Mesothelial cell of epicardium (in vitro differentiated cells): ENCODE measurements at places on chromosomes 12 and 14. TPM values are rescaled to one million over a fixed set of nuclear protein-coding genes. Genes with fewer than 3 reads are reported as not detected.

- no peak for DNase-seq
Observed at GRCh38 chr14:96930526-96930925, 133.3 kb downstream of the VRK1 start.

GRCh38 chr12:24896171-24896570, 52.7 kb downstream of the BCAT1 start:
- DNase-seq = no peak

DNA sequence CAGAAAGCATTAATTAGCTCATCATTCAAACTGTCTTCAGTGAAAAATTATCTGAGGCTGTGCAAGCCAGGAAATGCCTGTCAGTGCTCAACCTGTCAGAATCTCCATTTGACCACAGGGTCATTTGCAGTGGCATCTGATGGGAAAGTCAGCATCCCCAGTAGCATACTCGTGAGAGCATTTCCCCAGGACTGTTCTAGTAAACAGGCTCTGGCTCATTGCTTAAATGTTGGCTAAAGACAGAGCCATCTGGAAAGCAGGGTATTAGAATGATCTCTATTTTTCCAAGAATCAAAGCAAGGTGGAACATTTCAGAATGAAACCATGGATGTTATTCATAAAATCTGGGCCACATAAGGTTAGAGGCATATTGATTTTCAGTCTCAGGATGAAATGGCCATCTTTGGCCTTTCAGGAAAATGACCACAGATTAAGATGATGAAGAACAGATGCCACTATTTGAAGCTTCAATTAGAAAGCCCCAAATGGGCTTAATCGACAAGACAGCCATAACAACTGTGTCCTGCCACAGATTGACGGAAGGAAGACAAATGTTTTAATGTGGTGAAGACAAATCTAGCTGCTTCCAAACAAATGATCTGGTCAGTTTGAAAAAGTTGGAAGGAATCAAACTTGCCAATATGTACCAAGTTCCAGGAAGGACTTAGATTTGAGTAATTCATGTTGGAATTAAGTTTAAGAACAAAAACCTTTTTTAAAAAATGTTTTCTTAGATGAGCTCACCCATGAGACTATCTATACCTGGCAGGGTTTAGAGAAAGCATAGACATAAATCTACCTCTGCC, 94.0 kb upstream of the FAR2 start:
- no peak for DNase-seq

Gene LHX5
- not detected in 3 replicates for total RNA-seq
